ENCODE measurements at places on chromosomes 2 and 18.
A peak's percentile ranks its signal among the peaks of the same experiment; 100 is the strongest.

DNA sequence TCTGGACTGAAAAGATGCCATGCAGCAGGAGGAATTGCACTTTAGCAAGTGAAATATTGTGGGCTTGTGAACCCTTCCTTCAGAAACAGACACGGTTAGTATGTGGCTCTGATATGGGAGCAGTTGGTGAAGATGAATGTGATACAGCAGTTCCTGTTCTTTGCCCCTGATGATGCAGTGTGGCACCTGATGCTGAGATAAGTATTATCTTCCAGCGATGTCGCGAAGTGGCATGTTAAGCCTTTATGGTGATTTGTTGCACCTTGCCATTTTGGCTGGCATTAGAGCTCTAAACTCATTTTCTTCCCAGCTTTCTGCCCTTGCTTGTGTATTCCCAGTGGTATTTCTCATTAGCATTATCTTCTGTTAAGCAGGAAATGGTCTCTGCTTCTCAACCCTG lies 441.6 kb upstream of the RAB12 start:
- DNase-seq, result no peak

GRCh38 chr18:77749089-77749488 lies 499.4 kb downstream of the GALR1 start:
- DNase-seq, result no peak

GRCh38 chr2:42390401-42390969 lies 29.5 kb upstream of the COX7A2L start:
- DNase-seq, result no peak

DNA sequence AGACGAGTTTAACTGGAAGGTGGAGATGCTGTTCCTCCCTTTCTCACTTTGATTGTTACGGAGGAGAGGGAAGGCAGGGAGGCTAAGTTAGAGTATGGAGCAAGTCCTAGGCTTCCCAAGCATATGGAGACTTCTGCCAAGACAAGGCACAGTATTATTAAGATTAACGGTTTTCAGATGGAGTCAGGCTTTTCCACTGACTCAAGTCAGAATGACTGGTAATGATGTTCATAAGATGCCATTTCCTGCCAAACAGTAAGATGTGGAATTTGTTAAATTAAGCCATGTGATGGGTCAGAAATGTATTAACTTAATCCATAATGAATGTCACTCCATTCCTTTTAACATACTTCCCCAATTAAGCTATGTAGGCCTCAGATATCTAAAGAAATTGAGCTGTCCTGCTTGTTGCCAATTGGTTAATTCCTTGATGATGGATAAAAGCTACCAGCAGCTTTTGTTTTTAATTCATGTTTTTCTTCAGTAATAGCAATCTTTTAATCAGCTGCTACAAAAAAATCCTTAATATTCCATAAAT lies 383.7 kb downstream of the ZNF521 start:
- no peak for DNase-seq

GRCh38 chr2:70828914-70829824 lies 6.4 kb downstream of the CD207 start:
- DNase-seq, result no peak

GRCh38 chr2:55500025-55500424 lies 19.5 kb upstream of the CFAP36 start:
- DNase-seq, result no peak

GRCh38 chr2:98654699-98655495 lies 46.5 kb downstream of the UNC50 start:
- no peak for DNase-seq

GRCh38 chr2:101052147-101052546 lies 50.1 kb downstream of the RPL31 start:
- DNase-seq, result no peak

GRCh38 chr2:63668466-63668865 lies 79.7 kb downstream of the MDH1 start:
- DNase-seq, result no peak

GRCh38 chr18:22817844-22818243 lies 115.3 kb upstream of the RBBP8 start:
- DNase-seq, result no peak

DNA sequence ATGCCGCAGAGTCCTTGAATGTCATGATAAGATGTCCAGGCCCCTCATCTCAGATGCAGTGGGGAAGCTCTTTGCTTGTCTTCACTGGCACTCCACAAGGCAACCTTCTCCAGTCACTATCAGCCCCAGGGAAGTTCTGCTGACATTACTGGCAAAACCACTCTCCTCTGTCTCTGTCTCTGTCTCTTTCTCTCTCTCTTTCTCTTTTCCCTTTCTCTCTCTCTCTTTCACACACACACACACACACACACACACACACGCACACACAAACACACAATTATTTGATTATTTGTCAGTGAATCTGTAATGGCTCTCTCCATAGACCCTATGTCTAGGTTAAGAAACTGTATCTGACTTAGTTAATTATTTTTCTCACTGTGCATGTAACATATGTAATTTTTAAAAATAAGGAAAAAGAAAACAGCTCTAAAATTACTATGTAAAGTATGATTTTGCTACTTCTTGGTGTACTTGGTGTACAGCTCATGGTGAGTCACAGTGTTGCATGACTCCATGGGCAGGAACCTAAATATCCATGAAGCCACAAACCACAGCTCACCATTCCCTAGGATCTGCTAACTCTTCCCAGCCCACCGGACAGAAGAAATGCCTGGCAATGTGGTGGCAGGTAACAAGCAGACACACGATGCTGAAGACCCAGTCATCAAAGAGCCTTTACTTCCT lies 594.9 kb upstream of the ID2 start:
- no peak for DNase-seq

DNA sequence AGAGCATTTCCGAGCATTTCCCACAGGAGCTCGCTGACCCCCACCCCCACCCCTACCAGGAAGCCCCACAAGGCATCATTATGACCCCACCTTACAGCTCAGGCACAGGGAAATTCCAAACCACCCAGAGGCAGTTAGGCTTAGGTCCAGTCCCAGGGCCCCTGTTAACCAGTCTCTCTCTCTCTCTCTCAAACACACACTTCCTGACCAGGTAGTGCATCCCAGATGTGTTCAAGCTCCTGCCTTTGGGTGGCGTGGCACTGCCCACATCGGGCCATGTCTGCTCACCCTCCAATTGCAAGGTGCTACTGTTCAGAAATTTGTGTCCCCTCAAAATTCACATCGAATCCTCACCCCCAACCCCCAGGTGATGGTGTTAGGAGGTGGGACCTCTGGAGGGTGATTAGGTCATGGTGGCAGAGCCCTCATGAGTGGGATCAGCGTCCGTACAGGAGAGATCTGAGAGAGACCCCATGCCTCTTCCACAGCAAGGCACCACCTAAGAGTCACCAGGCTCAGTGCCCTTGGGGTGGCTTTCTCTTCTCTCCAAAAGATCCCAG lies 8.8 kb downstream of the COPS9 start:
- no peak for DNase-seq

DNA sequence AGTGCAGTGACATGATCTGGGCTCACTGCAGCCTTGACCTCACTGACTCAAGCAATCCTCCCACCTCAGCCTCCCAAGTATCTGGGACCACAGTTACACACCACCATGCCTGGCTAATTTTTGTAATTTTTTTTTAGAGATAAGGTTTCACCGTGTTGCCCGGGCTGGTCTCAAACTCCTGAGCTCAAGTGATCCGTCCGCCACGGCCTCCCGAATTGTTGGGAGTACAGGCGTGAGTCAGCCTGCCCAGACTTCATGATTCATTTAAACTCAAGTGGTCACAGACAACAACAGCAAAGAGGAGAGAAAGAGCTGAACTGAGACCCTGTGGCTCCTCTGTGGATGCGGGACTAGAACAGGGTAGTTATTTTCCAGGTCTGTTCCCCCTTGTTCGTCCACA lies 83.0 kb downstream of the TSHZ1 start:
- no peak for DNase-seq

DNA sequence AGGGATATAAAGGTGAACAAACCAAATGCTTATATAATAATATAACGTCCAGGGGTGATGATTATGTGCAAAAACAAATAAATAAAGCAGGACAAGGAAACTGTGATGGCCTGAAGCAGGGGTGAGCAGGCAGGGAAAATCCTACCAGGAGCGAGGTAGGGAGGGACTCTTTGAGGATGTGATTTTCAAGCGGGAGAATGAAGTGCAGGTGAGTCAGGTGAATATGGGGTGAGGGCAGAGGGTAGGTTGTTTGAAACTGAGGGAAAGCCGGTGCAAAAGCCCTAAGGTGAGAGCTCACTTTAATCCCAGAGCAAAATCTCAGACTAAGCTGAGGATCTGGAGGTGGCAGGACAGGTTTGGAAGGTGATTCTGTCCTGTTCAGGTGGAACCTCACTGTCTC lies 40.7 kb downstream of the CYP26B1 start:
- DNase-seq, result no peak

DNA sequence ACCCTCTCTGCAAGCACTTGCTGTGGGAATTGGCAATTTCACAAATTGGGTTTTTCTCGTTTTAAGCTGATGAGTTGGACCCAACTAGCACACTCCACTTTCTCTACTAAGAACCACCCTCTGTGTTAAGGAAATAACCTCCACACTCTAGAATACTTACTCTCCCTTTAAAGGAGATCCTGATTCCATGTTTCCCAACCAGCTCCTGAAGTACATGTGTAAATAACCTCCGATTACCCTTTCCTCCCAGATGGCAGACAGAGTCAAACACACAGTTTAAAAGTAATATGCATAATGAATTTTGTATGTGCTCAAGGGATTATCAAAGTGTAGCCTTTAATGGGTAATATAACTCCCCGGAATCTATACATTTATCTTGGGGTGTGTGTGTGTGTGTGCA lies 171.3 kb upstream of the OSR1 start:
- DNase-seq, result no peak

GRCh38 chr2:17328161-17328560 lies 190.1 kb downstream of the RAD51AP2 start:
- no peak for DNase-seq

GRCh38 chr2:210519594-210519993 lies 36.8 kb upstream of the CPS1 start:
- DNase-seq, result no peak

DNA sequence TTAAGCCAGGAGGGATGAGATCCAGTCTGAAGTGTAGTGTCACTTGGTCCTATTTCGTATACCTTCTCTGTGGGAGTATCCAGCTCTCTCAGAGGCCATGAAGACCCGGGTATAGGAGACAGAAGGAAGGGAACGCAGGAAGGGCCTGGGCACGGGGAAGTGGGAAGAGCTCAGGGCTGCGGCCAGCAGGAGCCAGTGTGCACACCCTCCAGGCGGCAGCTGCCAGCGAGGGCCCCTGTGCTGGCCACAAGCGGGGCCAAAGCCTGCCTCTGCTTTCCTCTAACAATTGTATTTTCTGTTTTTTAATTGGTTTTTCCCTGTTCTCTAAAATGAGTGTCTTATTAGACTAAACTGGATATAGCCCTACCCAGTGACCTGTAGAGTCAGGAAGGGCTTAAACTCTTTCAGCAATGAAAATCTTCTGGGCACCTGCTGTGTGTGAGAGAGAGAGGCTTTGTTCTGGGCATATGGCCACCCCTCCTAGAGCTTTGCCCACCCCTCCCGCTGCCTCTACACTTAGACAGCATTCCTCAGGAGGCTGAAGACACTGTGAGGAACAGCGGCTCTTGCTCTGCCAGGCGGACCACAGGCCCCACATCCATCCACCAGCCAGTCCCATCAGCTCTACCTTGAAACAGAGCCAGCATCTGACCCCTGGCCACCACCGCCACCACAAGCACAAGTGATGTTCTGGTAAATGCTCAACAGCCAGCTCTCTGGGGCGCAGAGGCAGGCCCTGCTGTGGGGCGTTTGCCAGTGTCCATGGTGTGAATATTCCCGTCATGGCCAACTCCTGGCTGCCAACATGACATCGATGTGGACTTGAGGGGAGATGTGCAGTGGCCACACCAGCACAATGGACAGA lies 9.5 kb downstream of the GPR17 start:
- DNase-seq, result no peak

GRCh38 chr2:155062922-155063258 lies 364.4 kb downstream of the KCNJ3 start:
- no peak for DNase-seq

DNA sequence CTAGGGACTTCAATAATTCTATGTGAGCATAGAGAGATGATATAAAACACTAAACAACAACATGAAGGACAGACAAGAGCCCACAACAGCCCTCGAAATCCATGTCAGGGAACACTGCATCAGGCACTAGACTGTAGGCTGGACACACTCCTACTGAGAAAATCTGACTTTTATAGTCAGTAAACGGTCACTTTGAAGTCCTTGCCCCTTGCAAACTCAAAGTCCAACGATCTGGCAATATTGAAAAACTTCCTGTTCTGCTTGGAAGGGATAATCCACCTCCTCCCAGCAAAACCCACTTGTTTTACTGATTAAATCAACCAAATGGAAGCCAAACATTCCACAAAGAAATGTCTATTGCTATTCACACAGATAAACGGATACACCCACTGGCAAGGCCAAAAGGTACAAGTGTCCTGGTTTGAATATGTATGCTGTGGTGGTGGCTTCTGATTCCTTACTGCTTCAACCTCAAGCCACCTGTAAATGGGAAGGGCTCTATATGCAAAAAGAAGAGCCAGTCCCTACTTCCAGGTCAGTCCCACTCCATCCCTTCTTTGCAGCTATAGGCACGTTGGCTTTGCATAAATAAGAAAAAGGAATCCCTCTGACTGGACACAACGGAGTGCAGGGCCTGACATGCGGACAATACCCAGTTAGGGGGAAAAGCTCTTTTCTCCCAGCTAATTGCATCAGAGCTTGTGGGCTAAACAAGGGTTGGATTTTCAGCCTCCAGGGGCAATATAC lies 56.6 kb downstream of the STK39 start:
- DNase-seq, result no peak

DNA sequence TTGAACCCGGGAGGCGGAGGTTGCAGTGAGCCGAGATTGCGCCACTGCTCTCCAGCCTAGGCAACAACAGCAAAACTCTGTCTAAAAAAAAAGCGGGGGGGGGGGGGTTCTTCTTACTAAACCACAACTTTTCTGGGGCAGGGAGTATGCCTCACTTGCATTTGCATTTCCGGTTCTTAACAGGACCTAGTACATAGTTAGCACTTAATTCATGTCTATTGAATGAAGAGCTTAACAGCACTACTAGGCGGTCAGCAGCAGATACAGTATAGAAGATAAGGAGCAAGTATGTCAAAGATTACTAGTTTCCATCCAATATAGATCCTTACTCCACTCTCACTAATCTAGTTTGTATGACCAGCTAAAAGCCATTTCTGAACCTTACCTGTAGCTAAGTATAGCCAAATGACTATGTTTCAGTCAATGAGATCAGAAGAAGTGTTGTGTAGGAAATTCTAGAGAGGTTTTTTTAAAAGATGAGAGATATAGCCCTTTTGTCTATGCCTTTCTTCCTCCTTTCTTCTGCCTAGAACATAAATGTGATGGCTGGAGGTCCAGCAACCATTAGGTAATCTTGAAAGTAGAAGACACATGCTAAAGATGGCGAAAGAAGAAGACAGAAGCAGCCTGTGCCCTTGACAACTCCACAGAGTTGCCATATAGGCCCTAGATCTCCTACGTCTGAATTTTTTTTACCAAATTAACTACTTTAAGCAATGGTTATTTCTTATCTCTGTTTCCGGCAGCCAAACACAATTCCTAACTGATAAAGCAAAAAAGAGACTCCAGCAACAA lies 11.3 kb downstream of the HYCC2 start:
- peak; percentile 22 for DNase-seq

GRCh38 chr2:160429248-160430000 lies 64.2 kb downstream of the RBMS1 start:
- peak; percentile 41 for DNase-seq
